T-cell (primary cell): ENCODE measurements at places on chromosomes 13 and 19. TPM values are rescaled to one million over a fixed set of nuclear protein-coding genes. Genes with fewer than 3 reads are reported as not detected.

GRCh38 chr19:56987184-56987583, 132.6 kb upstream of the USP29 start:
- H3K4me1 ChIP-seq = no peaks in the 10 kb centered on the region
- H3K27ac ChIP-seq = no peak overlapping the region
- H3K27me3 ChIP-seq = peaks cover 4% of the 10 kb centered on the region
- DNase-seq = no peak

- H3K4me3 ChIP-seq = no peak overlapping the region
- no peaks in the 10 kb centered on the region for H3K27me3 ChIP-seq
- no peak overlapping the region for H3K27ac ChIP-seq
- no peaks in the 10 kb centered on the region for H3K4me1 ChIP-seq
- no peak for DNase-seq
These were observed 346.0 kb upstream of the PCDH20 start for GRCh38 chr13:61761690-61762089.

DNA sequence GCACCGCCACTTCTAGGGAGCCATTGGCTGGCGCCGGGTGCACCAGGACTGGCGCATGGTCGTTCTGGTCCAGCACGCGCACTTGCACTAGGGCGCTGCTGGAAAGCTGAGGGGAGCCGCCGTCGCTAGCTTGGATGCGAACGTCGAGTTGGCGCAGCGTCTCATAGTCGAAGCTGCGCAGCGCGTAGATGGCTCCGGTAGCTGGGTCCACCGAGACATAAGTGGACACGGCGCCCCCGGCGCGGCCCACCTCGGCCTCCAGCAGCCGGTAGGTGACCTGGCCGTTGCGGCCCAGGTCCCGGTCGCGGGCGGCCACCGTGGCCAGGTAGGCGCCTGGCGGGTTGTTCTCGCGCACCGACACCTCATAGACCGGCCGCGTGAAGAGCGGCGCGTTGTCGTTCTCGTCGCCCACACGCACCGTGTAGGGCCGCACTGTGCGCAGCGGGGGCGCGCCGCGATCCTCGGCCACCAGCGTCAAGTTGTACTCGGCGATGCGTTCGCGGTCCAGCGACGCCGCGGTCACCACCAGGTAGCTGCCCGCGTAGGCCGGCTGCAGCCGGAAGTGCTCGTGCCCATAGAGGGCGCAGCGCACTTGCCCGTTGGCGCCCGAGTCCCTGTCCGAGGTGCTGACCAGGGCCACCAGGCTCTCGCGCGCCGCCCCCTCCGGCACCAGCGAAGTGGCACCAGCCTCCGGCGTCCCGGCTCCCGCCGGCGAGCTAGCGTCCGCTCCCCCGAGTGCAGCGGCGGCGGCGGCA, 1.7 kb downstream of the PCDH8 start:
- H3K27me3 ChIP-seq = peaks cover 18% of the 10 kb centered on the region
- DNase-seq = no peak
- no peaks in the 10 kb centered on the region for H3K4me1 ChIP-seq
- no peaks in the 10 kb centered on the region for H3K36me3 ChIP-seq
- no peak overlapping the region for H3K27ac ChIP-seq

DNA sequence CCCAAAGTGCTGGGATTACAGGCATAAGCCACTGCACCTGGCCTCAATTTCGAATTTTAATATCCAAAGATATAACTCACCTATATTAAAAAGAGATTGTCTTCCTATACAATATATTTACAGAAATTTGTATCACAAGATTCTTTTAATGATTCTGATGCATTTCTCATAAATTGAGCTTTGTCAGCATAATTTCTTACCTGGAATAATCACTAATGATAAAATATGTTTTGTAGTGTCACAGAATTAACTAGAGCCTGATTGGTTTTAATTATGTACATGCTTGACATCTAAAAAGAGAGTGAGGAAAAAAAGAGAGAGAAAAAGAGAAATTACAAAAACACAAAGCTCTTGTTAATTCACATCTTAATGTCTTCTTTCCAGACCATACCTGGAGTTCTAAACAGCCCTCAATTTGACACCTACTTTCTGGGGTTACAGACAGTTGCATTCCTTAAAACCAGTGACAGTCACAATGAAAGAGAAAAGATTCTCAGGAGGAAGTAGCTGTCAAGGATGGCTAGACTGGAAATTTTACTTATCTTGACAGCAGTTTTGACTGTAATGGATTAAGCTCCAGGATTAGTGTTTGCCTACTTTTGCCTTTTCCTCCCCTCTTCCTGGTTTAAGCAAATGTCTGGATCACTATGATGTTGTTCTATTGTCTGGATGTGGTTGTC, 214.4 kb downstream of the SPRY2 start:
- no peak overlapping the region for H3K27ac ChIP-seq
- no peaks in the 10 kb centered on the region for H3K27me3 ChIP-seq
- H3K4me3 ChIP-seq = no peak overlapping the region

DNA sequence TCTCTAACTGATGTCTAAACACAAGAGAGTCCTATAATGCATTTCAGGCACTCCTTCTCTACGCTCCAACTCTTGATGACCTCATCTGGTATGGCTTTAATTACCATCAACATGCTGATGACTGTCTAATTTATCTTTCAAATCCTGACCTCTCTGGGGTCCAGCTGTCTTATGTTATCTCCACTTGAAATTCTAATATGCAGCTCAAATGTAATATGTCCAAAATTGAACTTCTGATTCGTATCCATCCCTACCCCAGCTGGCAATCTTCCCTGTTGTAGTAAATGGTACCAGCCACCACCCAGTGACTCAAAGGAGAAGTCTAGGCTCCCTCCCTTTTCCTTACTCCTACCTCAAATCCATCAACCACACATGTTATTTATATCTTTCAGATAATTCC, 288.0 kb upstream of the SLC10A2 start:
- H3K27me3 ChIP-seq = no peaks in the 10 kb centered on the region
- no peaks in the 10 kb centered on the region for H3K36me3 ChIP-seq
- no peaks in the 10 kb centered on the region for H3K4me1 ChIP-seq
- no peak overlapping the region for H3K27ac ChIP-seq
- H3K4me3 ChIP-seq = no peak overlapping the region
- no peak for DNase-seq

DNA sequence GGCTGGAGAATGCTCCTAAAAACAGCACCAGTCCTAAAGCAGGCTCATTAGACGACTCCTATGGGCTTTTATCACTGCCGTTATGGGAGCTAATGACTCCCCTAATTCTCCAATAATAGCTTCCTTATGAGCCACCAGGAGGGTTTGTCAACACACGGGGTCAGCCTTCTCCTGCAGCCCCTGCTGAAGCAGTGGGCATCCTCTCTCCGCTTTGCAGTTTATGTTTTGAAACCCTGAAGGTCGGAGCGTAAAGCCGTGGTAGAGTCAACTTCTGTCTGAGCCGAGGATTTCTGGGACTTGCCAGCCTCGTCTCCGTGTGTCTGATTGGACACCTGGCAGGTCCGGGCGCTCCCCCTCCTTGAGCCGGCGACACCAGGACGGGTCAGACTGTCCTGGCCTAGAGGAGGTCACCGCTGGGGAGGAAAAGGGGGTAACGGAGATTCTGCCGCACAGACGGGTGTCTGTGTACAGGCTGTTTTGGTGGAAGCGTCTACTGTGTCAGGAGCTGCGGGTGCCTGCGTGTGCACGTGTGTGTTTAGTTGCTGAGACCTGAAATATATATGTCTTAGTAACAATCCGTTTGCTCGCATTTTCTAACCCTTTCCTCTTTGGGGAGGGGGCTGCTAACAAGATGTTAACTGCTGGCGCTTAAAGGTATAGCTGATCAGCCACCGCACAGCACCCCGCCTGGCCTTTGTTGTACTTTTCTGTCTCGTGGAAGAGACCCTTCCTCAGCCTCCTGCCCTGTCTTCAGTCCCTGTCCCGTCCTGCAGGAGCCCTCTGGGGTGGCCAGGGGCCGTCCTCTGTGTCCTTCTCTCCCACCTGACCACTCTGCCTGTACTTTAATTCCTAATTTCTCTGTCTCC, 1.9 kb downstream of the KDM4B start:
- no peak for DNase-seq
- H3K36me3 ChIP-seq = no peaks in the 10 kb centered on the region
- peak overlapping the region; percentile 83 for H3K4me3 ChIP-seq
- H3K27me3 ChIP-seq = no peaks in the 10 kb centered on the region
- H3K27ac ChIP-seq = no peak overlapping the region

DNA sequence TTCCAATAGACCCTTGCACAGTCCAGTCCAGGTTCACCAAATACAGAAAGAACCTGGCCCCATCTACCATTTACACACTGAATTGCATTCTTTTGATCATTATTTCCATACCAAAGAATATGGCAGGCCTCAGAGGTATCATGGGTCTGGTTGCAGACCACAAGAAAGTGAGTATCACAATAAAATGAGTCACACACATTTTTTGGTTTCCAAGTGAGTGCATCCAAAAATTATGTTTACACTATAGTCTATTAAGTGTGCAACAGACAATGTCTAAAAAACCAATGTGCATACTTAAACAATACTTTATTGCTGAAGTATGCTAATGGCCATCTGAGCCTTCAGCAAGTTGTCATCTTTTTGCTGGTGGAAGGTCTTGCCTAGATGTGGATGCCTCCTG, 105.3 kb downstream of the SPACA7 start:
- H3K4me1 ChIP-seq = no peaks in the 10 kb centered on the region
- no peak overlapping the region for H3K4me3 ChIP-seq
- no peak overlapping the region for H3K27ac ChIP-seq
- no peaks in the 10 kb centered on the region for H3K27me3 ChIP-seq
- no peaks in the 10 kb centered on the region for H3K36me3 ChIP-seq

DNA sequence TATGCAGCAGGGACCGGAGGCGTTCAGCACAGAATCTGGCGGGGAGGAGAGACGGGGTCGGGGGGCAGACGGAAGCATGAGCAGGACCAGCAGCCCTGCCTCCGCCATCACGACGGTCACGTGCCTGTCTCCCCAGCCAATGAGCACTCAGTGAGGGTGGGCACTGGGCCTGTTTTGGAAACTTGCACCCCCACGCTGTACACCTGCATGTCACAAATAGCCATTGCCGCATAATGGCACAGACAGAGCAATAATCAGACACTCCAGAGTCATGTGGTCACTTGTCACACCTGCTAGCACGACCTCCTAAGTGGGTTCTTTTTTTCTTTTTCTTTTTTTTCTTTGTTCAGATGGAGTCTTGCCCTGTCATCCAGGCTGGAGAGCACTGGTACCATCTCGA, 8.8 kb downstream of the ERCC2 start:
- no peaks in the 10 kb centered on the region for H3K27me3 ChIP-seq
- no peak for DNase-seq
- no peak overlapping the region for H3K27ac ChIP-seq

GRCh38 chr19:40521276-40521675, 54.5 kb downstream of the SPTBN4 start:
- H3K4me1 ChIP-seq = no peaks in the 10 kb centered on the region
- DNase-seq = no peak
- no peaks in the 10 kb centered on the region for H3K36me3 ChIP-seq
- no peak overlapping the region for H3K27ac ChIP-seq
- no peak overlapping the region for H3K4me3 ChIP-seq

F2RL3 gene
- total RNA-seq = not detected

CIC gene
- total RNA-seq = 100 TPM

SELENOV gene
- not detected for total RNA-seq

CEACAM3 gene
- total RNA-seq = not detected

TJP3 gene
- 14.9 TPM for total RNA-seq

TOMM40 gene
- 41.5 TPM for total RNA-seq

FGF22 gene
- total RNA-seq = 3.7 TPM

NCAN gene
- total RNA-seq = not detected

SLC8A2 gene
- not detected for total RNA-seq
